ENCODE measurements at places on chromosomes 16 and 17.

DNA sequence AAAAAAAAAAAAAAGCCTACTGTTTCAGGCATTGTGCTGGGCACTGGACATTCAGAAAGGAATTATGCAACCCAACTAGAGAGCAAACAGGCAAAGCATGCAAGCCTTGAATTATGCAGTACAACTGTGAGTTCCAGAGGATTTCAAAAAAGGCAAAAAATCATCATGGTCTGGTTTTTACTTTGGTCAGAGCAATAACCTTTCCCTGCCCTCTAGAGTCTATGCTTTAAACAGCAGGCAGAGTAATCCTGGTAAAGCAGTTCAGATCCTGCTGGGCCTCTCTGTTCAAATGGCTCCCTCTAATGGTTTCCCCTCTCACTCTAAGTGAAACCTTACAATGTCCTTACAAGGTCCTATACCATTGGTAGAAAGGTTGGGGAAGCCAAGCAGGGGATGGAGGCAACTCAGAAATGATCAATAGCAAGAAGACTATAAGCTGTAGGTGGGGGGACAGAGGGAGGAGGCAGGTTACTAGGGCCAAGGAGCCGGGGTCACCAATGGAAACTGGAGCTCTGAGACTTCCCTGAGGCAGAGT, 4.6 kb upstream of the TAF15 start:
- DNase-seq = peak; percentile 79

GRCh38 chr17:49574945-49575678, 559 bp upstream of the NXPH3 start:
- no peak for DNase-seq

GRCh38 chr17:74605361-74605760, 13.3 kb upstream of the CD300LD start:
- peak; percentile 8 for DNase-seq

DNA sequence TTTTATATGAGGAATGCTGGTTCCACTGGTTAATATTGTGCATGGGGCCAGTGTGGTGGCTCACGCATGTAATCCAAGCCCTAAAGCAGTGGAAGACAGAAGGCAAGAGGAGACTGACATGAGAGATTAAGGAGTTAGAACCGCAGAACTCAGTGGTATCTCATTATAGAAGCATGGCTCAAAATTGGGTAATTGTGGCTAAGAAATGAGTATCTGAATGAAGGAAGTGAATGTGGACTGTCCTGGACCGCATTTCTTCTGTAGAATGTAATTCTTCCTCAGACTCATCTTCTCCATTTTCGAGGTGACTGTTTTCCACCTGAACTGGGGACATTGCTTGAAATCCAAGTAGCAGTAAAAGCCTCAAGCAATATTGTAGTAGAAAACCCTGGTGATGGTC, 42.6 kb upstream of the CDR2 start:
- no peak for DNase-seq

DNA sequence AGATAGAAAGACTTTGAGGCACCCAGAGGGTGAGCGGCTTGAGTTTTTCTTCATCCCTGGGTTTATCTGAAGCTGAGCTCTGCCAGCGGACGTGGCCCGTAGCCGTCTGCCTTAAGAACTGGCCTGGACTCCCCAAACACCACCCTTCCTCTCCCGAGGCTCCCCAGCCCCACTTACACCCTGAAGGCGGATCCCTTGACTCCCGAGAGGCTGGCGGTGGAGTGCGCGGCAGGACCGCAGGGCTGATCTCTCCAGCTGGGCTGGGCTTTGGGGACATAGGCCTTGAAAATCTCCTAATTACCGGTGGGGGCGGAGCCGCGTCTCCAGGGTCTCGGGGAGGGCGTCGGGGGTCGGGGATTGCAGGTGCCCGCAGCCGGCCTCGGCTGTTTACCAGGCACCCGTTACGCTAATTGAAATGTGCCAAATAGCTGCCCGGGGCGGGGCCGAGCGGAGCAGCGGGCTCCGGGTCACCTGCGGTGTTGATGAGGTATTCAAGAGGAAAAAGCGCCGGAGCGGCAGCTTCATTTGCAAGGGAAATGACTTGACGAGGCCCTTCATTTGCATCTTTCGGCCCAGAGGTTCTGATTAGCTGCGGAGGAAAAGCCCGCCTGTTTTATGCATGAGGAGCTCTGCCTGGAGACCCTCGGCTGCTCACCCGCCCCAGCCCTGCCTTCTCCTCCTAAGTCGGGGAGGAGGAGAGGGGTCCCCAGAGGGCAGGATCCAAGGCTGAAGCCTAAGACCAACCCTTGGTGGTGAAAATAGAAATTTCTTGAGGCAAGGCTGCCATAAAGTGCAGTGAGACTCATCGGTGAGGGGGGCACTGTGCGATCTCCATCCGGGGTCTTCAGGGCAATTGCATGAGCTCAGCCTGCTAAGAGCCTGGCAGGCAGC, 100.7 kb downstream of the MGAT5B start:
- DNase-seq = no peak

- DNase-seq = no peak
Observed at GRCh38 chr16:81451753-81452680, 7.4 kb downstream of the CMIP start.

- DNase-seq = no peak
Observed at GRCh38 chr16:25750488-25751216, 58.9 kb downstream of the HS3ST4 start.

GRCh38 chr17:9401434-9401833, 174.2 kb downstream of the STX8 start:
- DNase-seq = peak; percentile 52

- DNase-seq = no peak
Observed at GRCh38 chr17:2289878-2290478, 13.6 kb downstream of the SMG6 start.

GRCh38 chr16:75532142-75532765, 3.7 kb downstream of the CHST5 start:
- no peak for DNase-seq

- no peak for DNase-seq
Observed at GRCh38 chr17:5201011-5201410, 9.3 kb upstream of the ZNF594 start.

DNA sequence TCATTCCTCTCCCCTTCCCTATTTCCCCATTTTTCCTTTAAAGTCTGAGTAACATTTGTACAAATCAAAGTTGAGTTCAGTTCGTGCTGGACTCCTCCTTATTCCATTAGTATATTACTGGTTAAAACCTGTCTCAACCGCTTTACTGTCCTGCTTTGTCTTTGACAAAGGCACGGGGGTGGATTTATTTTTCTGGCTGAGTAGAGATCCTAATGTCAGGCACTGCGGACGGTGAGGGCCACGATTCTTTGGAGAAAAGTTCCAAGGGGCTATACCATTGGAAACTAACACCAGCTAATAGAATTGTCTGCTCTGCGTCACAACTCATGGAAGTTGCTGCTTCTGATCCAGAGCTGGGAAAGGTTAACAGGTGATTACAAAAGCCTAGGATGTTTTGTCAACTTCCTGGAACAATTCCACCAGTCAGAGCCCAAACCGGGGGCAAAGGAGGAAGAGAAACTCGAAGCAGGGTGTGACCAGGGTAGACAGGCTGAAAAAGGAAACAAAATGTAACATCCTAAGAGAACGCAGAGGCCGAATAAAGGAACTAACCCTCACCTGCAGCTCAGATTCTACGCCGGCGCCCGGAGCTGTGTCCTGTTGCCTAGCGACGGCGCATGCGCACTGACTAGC, 12.4 kb downstream of the TAT start:
- no peak for DNase-seq

DNA sequence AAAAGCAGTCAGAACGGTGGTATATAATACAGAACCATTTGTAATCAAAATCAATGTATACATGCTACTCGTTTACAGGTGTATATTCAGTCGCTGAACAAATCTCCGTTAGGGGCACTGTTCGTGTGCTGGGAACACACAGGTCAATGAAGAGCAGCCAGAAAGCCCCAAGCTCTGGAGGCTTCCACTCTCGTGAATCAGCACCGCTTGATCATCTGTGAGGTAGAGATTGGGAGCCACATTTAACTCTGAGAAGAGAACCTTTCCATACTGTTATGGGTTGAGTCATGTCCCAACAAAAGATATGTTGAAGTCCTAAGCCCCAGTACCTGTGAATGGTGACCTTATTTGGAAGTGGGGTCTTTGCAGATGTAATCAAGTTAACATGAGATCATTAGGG, 5.4 kb upstream of the CYTH1 start:
- no peak for DNase-seq

DNA sequence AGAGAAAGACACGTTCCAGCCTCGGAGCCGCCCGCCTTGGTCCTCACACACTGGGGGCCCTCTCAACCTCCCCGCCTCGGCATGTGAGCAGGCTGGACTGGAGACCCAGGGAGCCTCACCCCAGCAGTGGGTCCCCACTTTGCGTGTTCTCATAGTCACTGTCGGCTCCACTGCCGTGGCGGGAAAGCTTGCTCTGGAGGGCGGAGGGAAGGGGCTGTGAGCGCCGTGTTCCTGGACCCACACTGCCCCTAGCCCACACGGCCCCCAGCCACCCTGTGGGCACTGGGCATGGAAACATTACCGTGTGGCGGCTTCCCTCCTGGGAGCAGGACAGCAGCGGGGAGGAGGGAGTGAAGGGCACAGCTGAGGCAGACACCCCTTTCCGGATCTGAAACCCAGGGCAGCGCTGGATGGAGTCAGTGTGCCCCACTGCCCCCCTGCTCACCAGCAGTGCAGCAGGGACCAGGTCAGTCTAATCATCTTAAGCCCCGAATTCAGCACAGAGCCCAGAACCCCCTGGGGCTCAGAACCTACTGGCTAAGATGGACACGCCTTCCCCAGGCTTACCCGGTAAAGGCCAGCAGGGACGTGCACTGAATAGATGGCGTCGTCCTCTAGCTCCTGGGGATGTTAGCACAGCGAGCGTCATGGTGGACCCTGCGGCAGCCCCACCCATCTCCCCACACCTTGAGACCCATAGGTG, 7.2 kb downstream of the TP53I13 start:
- DNase-seq = no peak

- no peak for DNase-seq
Observed at GRCh38 chr17:70938336-70938735, 769.0 kb downstream of the KCNJ2 start.

DNA sequence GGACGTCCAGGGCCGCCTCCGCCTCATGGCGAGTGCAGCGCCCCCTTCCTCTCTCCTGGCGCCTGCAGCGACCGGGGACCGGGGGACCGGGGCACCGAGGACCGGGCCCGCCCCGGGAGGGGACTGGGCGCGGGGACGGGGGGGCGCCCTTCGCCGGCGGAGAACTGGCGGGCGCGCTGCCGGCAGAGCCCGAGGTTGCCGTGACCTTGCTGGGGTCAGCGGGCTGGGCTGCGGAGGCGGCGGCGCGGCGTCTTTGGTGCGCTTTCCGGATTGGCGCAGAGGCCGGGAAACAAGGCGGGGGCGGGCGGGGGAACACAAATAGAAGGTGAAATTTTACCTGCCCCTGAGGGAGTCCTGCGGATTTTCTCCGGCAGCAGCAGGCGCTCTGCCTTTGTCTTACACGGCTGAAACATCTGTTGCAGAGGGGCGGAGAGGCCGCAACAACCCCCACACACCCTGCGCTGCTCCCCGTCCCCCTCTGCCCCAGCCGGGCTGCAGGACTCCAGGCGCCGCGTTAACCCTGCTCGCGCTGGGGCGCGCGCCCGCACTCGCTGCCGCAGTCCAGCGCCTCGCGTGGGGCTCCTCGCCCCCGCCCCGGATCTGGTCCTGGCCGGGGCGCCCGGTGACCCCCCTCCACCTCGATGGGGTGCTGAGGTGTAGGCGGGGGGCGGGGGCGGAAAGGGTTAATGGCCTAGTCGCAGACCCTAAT, 53.5 kb downstream of the SREBF1 start:
- DNase-seq = no peak

- DNase-seq = no peak
Observed at GRCh38 chr17:32849879-32850278, 27.0 kb downstream of the MYO1D start.

GRCh38 chr16:21950782-21951521, 2.2 kb upstream of the UQCRC2 start:
- no peak for DNase-seq

GRCh38 chr17:48492401-48493298, 38.2 kb downstream of the HOXB1 start:
- DNase-seq = no peak

DNA sequence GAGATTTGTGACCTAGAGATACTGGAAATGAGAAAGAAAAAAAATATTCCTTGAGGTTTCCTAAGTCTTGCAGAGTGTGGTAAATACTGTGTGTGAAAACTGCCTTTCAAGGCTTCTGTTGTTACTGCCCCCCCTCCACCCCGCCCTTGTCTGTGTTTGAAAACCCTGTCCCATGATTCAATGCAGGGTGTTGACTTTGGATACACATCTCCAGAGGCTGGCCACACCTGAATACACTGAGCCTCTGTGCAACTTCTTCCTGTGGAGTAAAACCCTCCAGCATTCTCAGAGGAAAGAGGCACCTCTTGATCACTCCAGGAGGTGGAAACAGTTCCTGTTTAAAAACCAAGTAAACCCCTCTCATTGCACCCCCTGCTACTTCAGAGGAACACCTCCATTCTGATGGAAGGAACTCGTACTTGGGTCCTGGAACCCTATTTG, 123.0 kb upstream of the CACNG5 start:
- no peak for DNase-seq

DNA sequence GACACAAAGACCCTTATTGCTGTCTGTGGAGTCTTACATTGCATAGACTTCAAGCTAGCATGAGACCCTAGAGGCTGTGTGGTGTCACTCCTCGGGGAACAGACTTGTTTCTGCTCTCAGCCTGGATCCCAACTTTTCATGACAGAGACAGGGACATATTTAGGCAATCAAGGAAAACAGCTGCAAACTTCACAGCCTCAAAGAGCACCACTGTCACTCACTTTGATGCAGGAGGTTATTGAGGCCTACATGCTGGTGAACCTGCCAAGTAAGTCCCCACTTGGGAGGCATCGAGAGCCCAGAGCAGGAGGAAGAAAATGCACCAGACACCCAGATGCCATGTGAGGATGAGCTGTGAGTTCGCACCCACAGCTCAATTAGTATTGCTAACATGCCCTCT, 10.3 kb downstream of the CBLN1 start:
- DNase-seq = no peak

- DNase-seq = peak; percentile 30
Observed at GRCh38 chr16:66549284-66550131, at the start of gene TK2. Gene TK2 (minus strand): TSS chr16:66550122. CDS start chr16:66550061, 61 bp downstream.

Data from skeletal muscle cell (primary cell).